CD4-positive, alpha-beta T cell treated with Interleukin-12 subunit alpha and Interleukin-12 subunit beta, for 1 hour (primary cell): ENCODE measurements at places on chromosomes 5 and 9.

GRCh38 chr5:140358738-140359310 is 1.2 kb upstream of the SLC4A9 start:
- DNase-seq = no peak

DNA sequence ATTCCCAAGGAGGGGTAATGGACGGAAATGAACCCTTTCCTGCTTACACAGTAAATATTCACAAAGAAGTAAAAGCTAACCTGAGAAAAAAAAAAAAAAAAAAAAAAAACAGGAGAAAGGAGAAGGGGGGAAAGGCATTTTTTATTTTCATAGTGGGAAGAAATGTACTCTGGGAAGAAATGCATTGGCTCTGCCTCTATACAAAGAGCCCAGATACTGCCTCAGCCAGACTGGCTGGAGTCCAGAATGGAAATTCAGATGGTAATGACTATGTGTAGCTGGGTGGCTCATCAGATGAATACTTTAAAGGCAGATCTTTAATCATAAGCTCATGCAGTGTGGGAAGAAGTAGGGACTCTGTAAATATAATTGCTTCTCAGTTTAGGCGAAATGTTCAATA is 124.9 kb upstream of the ZNF608 start:
- DNase-seq = no peak

DNA sequence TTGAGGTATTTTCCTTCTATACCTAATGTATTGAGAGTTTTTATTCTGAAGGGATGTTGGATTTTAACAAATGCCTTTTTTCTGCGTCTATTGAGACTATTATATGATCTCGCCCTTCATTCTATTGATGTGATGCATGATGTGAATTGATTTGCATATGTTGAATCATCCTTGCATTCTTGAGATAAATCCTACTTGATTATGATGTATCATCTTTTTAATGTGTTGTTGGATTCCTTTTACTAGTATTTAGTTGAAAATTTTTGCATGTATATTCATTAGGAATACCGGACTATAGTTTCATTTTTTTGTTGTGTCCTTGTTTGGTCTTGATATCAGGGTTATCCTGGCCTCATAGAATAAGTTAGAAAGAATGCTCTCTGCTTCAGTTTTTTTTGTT is 169.7 kb downstream of the NPR3 start:
- DNase-seq = no peak

DNA sequence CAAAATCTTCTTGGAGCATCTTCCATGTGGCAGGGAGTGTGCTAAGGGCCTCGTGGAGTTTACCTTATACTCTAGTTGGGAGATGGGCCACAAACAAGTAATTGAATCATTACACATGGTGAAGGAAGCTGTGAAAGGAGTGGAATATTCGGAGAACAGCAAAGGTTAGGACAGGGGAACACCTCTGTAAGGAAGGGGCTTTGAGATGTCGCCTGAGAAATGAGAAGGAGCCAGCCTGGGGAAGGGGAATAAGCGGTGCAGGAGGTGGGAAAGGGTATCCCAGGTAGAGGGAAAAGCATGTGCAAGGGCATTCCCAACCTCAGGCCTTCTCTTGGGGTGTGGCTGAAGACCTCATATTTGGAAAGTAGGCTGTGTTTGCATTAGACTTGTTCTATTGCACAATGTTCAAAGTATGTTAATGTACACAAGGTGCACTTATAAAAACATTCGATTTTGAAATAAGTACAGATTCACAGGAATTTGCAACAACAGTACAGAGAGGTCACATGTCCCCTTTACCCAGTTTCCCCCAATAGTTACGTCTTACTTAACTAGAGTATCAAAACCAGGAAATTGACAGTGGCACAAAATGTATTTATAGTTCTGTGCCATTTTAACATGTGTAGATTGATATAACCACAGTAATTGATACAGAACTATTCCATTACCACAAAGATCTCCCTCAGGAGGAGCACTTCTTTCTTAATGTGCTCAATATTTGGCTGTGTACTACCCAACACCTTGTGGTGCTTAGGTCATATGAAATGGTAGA is 2.4 kb upstream of the STOM start:
- no peak for DNase-seq

- peak; percentile 61 for DNase-seq
These were observed 2.8 kb downstream of the TENT4A start for GRCh38 chr5:6715758-6716628.

DNA sequence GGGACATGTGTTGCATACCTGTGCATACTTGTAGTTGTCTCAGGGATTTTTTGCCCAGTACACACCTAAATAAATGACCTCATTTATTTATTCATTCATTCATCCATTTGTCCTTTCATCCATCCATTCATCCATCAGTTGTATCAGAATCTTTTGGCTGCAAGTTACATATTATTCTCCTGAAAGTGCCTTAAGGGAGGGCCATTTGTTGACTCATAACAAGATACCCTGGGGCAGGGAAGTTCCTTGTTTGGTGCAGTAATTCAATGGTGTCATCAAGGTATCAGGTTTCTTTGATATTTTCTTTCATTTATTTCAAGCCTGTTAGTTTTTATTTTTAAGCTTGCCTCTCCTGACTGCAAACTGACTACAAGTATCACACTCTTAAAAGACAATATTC is 597.9 kb upstream of the TLE4 start:
- no peak for DNase-seq

DNA sequence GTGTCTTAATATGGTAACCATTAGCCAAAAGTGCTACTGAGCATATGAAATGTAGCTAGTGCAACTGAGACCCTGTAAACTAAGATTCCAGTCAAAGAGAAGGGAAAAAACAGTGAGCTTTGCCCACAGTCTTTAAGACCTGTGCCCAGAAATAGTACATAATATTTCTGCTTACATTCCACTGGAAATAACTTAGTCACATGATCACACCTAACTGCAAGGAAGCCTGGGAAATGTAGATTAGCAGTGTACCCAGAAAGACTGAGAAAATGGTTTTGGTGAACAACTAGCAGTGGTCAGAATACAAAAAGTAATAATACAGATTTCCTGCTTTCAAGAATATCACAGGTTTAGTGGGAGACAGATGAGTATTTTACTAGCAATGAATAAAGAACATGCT is 2.5 kb upstream of the CPLANE1 start:
- DNase-seq = no peak

GRCh38 chr5:152400846-152401245 is 4.2 kb downstream of the NMUR2 start:
- no peak for DNase-seq

GRCh38 chr5:156920861-156921431 is 42.1 kb downstream of the TIMD4 start:
- no peak for DNase-seq

DNA sequence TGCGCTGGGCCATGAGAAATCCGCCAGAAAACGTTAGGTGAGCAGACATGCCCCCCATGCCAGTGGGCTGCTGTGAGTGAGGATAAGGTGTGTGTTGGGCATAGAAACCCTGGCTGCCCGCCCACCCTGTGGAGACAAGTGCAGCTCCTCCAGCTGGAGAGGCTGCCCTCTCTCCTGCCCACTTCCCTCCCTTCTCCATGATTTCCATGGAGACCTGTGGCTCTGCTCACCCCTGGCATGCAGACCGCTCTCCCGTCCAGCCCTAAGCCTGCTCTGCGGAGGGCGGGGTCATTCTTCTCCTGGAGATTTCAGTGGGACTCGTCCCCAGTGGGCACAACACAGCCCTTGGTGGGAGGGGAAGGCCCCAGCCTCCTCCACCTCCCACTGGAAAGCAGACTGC is 133.0 kb upstream of the FAM120A start:
- no peak for DNase-seq

- DNase-seq = no peak
These were observed 49.9 kb downstream of the SHB start for GRCh38 chr9:38018958-38019602.

DNA sequence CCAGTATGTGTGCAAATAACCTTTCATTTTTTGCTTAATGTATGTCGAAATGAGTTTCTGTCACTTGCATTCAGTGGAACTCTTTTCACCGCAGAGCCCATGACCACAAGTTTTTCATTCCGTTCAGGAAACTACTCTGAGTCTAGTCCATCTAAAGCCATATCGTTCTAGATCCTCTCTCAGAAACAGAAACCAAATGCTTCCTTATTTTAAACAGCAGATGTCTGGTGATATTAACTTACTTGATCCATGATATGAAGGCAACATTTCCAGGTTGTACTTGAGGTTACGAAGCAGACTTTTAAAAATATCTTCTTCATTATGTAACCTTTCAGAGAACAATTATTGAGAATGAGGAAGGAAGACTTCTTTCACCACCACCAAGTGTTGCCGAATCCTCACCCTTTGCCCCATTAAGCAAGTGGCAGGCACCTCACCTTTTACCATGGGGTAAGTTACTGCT is 72.4 kb upstream of the GNAQ start:
- peak; percentile 38 for DNase-seq

- no peak for DNase-seq
These were observed 110.1 kb downstream of the CARTPT start for GRCh38 chr5:71829206-71829605.
